ENCODE measurements at places on chromosomes 16 and 17.

GRCh38 chr16:84286578-84287240, 8.0 kb upstream of the WFDC1 start:
- DNase-seq = no peak

GRCh38 chr17:30235386-30236296, at the start of gene SLC6A4:
TSS of gene SLC6A4 (minus strand) at chr17:30235697. CDS start at chr17:30221958, 13,739 bp downstream.
- no peak for DNase-seq

GRCh38 chr17:38910325-38910724, 15.1 kb upstream of the LASP1NB start:
- no peak for DNase-seq

GRCh38 chr17:73827627-73828291, 183.5 kb upstream of the SDK2 start:
- no peak for DNase-seq

GRCh38 chr17:63433746-63434591, 12.1 kb downstream of the CYB561 start:
- DNase-seq = no peak

- no peak for DNase-seq
These were observed 814 bp upstream of the KDM6B start for GRCh38 chr17:7833011-7833794.

- DNase-seq = no peak
These were observed 179.6 kb downstream of the CBLN1 start for GRCh38 chr16:49101997-49102396.
